ENCODE measurements at places on chromosomes 5 and 9.

- H3K4me3 ChIP-seq, result no peak overlapping the region
- no peaks in the 10 kb centered on the region for H3K4me1 ChIP-seq
- no peaks in the 10 kb centered on the region for H3K27me3 ChIP-seq
These were observed 132.7 kb upstream of the POU5F2 start for GRCh38 chr5:93874080-93874479.

DNA sequence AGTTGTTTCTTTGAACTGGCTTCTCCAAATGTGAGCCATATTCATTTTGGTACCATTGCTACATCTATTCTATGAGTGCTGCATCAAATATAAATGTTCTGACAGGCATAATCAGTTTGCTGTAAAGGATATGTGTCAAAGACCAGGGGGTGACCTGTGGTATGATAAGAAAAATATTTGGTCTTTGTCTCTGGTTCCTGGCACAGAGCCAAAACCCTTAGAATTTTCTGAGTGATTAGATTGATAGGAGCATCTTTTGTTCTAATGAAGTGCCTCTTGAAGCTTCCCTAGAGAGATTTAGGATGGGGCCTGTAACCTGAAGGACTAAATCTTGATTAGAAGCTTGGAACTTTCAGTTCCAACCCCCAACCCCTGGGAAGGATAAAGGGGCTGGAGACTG, 256.3 kb downstream of the NNT start:
- H3K4me3 ChIP-seq, result no peak overlapping the region
- H3K27ac ChIP-seq, result no peak overlapping the region
- DNase-seq, result no peak

- DNase-seq, result no peak
- no peak overlapping the region for H3K27ac ChIP-seq
- H3K36me3 ChIP-seq, result no peaks in the 10 kb centered on the region
- no peak overlapping the region for H3K4me3 ChIP-seq
- no peaks in the 10 kb centered on the region for H3K27me3 ChIP-seq
These were observed 19.8 kb downstream of the MLANA start for GRCh38 chr9:5910413-5911057.

- no peak for DNase-seq
- H3K4me1 ChIP-seq, result no peaks in the 10 kb centered on the region
- H3K4me3 ChIP-seq, result no peak overlapping the region
- H3K27ac ChIP-seq, result no peak overlapping the region
These were observed 86.2 kb downstream of the TEK start for GRCh38 chr9:27195191-27195590.

DNA sequence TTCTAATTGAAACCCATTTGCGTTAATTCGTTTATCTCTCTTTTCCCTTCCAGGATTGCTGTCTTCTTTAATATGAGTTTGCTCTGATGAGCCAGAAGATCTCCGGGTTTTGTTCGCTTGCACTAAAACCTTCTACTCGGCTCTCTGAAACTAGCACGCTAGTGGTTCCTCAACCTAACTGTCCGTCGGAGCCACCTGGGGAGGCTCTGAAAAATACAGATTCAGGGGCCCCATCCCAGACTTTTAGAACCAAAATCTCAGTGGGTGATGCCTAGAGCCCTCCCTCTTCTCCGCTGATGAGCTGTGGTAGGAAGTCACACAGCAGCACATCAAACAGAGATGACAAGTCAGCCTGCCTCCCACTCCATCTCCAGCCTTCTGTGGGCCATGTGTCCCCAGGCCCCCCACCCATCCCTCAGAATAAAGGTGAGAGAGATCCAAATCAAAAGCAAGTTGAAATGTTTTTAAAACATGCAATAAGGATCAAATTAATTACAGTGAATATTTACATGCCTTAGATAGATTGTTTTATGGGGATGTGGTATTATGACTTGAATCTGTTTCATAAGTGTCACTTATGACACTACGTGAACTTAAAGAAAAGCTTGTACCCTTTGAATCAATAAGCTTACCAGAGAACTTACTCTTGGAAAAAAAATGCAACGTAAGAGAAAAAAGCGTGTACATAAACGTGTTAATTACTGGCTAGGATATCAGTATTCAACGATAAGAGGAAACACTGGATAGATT, 16.4 kb downstream of the FCN2 start:
- no peaks in the 10 kb centered on the region for H3K36me3 ChIP-seq
- H3K4me1 ChIP-seq, result no peaks in the 10 kb centered on the region
- DNase-seq, result no peak
- peaks cover 66% of the 10 kb centered on the region for H3K27me3 ChIP-seq

DNA sequence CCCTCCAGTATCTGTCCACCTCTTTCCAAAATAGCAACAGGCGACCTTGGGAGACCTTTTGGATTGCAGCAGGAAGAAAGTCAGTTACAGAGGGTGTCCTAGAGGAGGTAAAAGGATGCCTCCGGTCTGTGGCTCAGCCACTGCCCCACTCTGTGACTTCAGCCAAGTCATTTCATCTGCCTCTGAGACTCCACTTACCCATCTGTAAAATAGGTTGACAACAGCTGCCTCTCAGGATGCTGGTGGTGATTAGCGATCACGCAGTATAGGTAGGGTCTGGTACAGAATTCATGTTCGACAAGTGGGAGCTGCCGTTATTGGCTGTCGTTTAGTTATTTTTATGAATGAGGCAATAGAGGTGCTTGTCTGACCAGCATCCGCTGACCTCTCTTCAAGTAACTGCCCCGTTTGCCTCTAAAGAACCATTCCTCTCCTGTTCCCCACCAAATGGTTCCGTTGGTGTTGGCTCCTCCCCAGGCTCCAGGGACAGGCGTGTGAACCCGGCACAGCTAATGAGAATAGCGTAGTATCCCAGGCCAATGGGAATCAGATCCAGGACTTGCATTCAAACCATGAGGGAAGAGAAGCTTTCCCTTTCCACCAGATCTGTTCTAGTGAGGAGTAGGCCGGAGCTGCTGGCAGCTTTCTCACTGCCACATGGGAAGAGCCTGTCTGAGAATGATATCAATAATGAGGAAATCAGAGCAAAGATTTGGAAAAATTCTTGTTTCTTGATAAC, 64.1 kb downstream of the SMIM23 start:
- H3K36me3 ChIP-seq, result no peaks in the 10 kb centered on the region
- no peak for DNase-seq
- no peaks in the 10 kb centered on the region for H3K27me3 ChIP-seq

DNA sequence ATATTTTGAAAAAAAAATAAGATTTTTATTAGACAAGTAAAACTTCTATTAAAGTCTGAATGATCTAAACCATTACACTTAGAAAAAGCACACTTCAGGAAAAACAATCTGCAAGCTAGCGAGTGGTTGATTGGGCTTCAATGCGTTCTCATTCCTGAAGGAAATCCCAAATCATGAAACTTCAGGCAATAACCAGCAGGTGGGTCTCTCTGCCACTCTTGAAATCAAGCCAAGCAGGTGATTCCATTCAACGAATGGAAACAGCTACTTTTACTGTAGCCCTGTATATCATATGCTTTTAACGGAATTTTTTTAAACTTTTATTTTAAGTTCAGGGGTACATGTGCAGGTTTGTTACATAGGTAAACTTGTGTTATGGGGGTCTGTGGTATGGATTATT, 234.5 kb upstream of the TRPM3 start:
- no peaks in the 10 kb centered on the region for H3K36me3 ChIP-seq
- no peaks in the 10 kb centered on the region for H3K4me1 ChIP-seq
- no peak overlapping the region for H3K4me3 ChIP-seq
- DNase-seq, result no peak

DNA sequence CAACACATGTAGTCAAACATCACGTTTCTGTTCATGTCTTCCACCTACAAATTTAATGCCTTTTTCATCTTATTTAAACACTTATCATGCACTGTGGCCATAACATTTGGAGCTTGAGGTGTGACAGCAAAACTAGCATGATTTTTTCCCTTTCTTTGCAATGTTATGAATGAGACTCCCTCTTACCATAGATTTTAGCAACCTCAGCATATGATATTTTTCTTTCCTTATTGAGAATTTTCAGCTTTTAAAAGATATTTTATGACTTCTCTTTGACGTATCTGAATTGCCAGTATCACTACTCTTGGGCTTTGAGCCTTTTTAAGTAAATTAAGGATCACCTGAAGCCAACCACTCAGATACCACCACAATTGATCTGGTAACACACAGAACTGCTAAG, 32.7 kb upstream of the ISOC1 start:
- no peaks in the 10 kb centered on the region for H3K36me3 ChIP-seq
- no peaks in the 10 kb centered on the region for H3K4me1 ChIP-seq
- no peak overlapping the region for H3K4me3 ChIP-seq
- no peak for DNase-seq
- H3K27me3 ChIP-seq, result no peaks in the 10 kb centered on the region

- DNase-seq, result peak; percentile 53
- no peaks in the 10 kb centered on the region for H3K4me1 ChIP-seq
- no peak overlapping the region for H3K27ac ChIP-seq
- H3K27me3 ChIP-seq, result no peaks in the 10 kb centered on the region
- H3K36me3 ChIP-seq, result 0 out of 2 replicates have a peak, but pooled peaks cover 8% of the 10 kb centered on the region
- no peak overlapping the region for H3K4me3 ChIP-seq
These were observed 19.6 kb upstream of the LIX1 start for GRCh38 chr5:97162045-97162444.

DNA sequence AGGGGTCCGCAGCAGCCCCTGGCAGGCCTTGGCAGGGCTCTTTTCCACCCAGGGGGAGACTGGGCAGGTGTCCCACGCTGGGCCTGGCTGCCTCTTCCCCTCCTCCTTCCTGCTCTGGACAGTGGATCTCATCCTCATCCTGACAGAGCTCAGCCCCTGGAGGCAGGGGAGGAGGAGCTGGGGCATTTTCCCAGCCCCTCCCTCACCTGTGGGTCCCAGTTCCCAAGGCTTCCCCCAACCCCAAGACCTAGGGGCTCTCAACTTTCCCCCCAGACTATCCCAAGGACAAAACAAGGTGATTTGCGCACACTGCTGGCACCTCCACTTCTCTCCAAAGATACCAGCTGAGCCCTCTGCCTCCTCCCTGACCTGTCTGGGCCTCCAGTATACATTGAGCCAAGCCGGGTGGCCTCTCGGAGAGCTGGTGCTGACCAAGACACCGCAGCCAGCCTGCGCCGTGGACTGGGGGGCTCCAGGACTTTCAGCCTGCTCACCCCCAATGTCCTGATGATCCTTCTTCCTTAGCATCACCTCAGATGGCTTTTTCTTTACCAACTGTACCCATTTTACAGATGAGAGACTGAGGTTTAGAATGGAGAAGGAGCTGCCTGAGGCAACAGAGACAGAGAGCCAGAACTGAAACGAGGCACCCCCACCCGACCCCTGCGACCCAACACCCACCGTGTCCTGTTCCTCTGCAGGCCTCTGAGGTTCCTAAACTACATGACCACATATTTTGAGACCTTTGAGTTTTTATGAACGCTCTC, 126.6 kb downstream of the BARX1 start:
- H3K27ac ChIP-seq, result no peak overlapping the region
- H3K27me3 ChIP-seq, result peaks cover 40% of the 10 kb centered on the region
- no peak overlapping the region for H3K4me3 ChIP-seq
- H3K36me3 ChIP-seq, result no peaks in the 10 kb centered on the region
- DNase-seq, result no peak

DNA sequence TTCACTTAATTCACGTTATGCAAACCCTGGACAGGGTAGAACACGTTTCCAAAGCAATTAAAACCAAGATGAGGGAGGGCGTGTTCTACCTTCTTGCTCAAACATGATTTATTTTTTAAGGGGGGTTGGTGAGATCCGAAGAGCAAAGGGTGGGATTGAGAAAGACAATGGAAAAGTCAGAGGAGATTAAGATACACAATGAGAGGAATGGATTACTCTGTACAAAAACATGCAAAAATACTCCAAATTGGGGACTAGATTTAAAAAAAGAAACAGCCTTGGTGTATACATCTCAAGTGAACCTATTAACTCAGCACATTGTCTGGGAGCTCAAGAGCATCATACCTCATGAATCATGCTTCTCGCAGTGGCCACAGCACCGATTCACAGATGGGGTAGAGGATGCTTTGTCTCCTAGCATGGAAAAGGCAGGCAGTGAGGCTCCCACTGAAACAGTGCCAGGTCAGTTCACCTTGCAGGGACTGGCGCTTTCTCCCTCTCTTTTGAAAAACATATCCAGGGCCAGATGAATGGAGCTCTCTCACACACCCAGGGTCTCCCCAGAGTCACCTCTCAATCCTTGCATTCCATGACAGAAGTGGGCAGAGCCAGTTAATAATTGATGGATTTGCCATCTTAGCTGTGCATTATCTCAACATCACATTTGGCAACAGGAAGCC, 459.7 kb downstream of the BNC2 start:
- H3K27ac ChIP-seq, result no peak overlapping the region
- H3K4me1 ChIP-seq, result peaks cover 17% of the 10 kb centered on the region
- H3K36me3 ChIP-seq, result no peaks in the 10 kb centered on the region
- no peak for DNase-seq
- H3K4me3 ChIP-seq, result no peak overlapping the region
- H3K27me3 ChIP-seq, result no peaks in the 10 kb centered on the region

DNA sequence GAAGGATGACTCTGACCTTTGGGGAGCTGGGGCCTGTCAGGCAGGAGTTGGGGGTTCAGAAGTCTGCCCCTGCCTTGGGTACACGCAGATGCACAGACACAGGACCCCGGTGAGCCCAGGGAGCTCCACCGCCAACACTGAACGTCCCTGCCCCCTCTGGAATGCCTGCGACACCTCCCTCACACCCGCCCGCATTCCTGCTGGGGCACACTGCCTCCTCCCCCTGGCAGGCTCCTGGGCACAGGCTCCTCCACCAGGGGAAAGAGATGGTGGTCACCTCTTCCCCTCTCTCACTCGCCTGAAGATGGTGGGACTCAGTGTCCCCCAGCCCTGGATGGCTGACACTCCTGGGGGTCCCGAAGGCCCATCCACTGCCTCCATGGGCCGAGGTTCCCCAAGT, 12.0 kb downstream of the CRB2 start:
- H3K27ac ChIP-seq, result no peak overlapping the region
- no peak for DNase-seq
- H3K4me3 ChIP-seq, result no peak overlapping the region
- H3K4me1 ChIP-seq, result no peaks in the 10 kb centered on the region
- no peaks in the 10 kb centered on the region for H3K36me3 ChIP-seq
- peaks cover 38% of the 10 kb centered on the region for H3K27me3 ChIP-seq

DNA sequence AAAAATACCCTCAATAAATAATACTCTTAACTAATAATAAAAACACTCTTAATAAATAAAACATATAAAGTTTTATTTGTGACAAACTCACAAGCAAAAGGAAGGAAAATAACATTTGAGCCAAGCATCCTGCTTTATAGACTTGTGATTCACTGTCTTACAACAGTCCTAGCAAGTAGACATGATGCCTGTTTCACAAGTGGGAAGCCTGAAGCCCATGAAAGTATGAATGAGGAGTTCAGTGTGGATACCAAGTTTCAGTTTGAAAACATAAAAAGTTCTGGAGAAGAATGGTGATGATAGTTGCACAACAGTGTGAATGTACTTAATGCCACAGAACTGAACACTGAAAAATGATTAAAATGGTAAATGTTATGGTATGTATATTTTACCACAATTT, 10.9 kb downstream of the HABP4 start:
- DNase-seq, result no peak
- no peaks in the 10 kb centered on the region for H3K36me3 ChIP-seq
- no peak overlapping the region for H3K4me3 ChIP-seq
- H3K27ac ChIP-seq, result no peak overlapping the region

- H3K27me3 ChIP-seq, result no peaks in the 10 kb centered on the region
- peaks cover 37% of the 10 kb centered on the region for H3K4me1 ChIP-seq
- H3K36me3 ChIP-seq, result no peaks in the 10 kb centered on the region
- no peak overlapping the region for H3K4me3 ChIP-seq
- no peak for DNase-seq
- H3K27ac ChIP-seq, result no peak overlapping the region
These were observed 6.7 kb upstream of the TNIP1 start for GRCh38 chr5:151087486-151087885.

Measured in PC-9 (cell line).